ENCODE measurements at places on chromosomes 4 and X.

DNA sequence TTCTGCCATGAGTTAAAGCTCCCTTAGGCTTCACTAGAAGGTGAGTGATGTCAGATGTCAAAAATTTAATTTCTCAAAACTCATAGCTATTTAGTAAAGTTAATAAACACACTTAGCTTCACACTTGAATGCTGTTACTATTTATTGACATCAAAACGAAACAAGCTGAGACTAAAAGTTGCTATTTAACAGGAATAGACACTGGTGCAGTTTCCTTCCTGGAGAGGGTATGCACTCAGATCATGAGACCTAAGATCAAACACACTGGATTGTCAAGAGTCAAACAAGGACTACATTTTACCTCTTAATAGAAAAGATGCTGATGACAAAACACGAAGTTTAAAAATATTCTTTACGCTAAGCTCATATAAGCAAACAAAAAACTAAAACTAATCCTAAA is 18.9 kb downstream of the UPF3B start:
- no peak for DNase-seq
- peaks cover 1% of the 10 kb centered on the region for H3K27me3 ChIP-seq
- H3K4me3 ChIP-seq, result no peak overlapping the region

DNA sequence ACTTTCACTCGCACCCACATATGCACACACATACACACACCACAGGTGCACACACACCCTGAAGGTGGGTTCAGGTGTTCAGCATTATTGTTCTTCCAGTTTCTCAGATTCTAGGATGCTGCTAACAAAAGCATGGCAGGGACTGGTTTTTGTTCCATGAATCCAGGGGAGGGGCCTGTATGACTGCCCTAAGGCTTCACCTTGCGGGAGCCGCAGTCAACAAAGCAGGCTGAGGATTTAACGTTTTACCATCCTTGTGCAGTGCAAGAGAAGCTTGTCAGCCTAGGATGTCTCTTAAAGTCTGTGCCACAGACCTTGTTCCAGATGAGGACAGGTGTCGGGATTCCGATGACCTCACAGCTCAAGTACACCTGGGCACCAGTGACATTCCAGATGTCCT is 61.8 kb downstream of the POLR2B start:
- peaks cover 5% of the 10 kb centered on the region for H3K4me1 ChIP-seq
- no peaks in the 10 kb centered on the region for H3K27me3 ChIP-seq

DNA sequence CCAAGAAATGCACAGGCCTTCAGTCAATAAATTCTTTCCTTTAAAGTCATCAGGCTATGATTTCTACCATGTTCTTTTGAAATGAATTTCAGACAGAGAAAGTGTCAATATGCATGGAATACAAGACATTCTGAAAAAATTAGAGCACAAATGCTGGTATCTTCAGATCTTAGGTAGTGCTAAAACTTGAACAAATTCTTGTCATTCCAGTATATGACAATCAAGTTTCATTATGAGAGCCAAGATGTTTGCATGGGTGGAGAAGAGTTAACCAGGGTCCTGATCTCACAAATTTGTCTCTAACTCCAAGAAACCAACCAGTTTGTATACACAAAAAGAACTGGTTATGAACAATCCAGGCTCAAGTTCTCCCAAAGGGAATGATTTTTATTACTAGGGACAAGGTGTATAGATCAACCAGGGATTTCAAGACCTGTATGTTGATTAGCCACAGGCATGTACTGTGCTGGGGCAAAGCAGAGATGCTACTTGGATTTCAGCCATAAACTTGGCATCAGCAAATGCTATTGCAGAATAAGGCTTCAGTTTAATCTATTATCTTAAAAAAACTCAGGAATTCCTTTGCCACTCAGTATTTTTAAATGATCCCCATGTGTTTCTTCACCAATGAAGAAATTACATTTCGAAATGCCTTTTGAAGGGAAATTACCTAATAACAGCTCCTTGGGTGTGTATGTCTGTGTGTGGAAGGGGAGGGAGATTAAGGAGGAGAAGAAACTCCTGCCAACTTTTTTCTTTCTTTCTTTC is 69.7 kb downstream of the FANCB start:
- no peak overlapping the region for H3K4me3 ChIP-seq
- DNase-seq, result no peak
- no peaks in the 10 kb centered on the region for H3K36me3 ChIP-seq
- peaks cover 2% of the 10 kb centered on the region for H3K27me3 ChIP-seq
- no peak overlapping the region for H3K27ac ChIP-seq
- H3K4me1 ChIP-seq, result no peaks in the 10 kb centered on the region

DNA sequence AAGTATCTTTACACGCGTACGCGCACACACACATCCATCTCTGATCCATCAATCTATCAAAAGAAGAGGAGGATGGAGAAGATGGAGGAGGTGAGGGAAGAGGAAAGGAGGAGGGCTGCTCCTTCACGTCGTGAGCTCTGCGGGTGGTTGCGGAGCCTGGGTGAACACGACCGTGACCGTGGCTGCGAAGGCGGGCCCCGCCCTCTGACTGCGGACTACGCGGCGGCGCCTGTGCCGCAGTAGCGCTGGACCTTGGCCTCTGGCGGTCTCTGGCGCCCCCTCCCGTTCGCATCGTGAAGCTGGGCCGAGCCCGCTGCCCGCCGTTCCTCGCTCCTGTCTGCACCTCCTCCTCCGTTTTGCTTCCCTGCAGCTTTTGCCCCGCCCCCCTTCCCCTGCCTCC is 37.7 kb upstream of the ARAF start:
- peak; percentile 76 for DNase-seq
- H3K36me3 ChIP-seq, result no peaks in the 10 kb centered on the region
- H3K27ac ChIP-seq, result peak overlapping the region; percentile 30
- peaks cover 2% of the 10 kb centered on the region for H3K4me1 ChIP-seq

- H3K27me3 ChIP-seq, result no peaks in the 10 kb centered on the region
- DNase-seq, result no peak
- H3K4me3 ChIP-seq, result no peak overlapping the region
- no peak overlapping the region for H3K27ac ChIP-seq
- H3K4me1 ChIP-seq, result no peaks in the 10 kb centered on the region
- no peaks in the 10 kb centered on the region for H3K36me3 ChIP-seq
Measured at GRCh38 chr4:149896432-149896831, 80.8 kb upstream of the IQCM start.
